Dermis microvascular lymphatic vessel endothelial cell (primary cell): ENCODE measurements at places on chromosomes 11 and 22. TPM values are rescaled to one million over a fixed set of nuclear protein-coding genes. Genes with fewer than 3 reads are reported as not detected.
A peak's percentile ranks its signal among the peaks of the same experiment; 100 is the strongest.

- no peak for DNase-seq
Measured at GRCh38 chr11:76825726-76826396, 34.9 kb upstream of the ACER3 start.

DNA sequence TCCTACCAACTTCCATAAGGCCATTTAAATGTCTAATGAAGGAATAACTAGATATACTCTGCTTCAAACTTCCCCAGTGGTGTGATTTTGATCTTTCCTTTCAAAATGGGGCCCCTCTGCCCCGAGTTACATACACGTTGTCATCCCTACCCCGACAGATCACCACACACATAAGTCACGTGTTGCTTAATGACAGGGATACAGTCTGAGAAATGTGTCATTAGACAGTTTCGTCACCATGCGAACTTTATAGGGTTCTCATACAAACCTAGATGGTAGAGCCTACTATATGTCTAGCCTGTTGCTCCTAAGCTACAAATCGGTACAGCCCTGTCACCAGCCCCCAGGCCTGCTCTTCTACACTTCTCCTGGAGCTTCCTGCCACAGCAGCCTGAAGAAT lies 49.8 kb upstream of the SCUBE2 start:
- no peak for DNase-seq

- peak; percentile 75 for DNase-seq
Measured at GRCh38 chr22:28229566-28230485, 310.8 kb upstream of the PITPNB start.

The BIK gene
- 1.0 and 1.4 TPM in 2 replicates for total RNA-seq

The GPR83 gene
- under 0.01 TPM in 1 of 2 replicates, not detected in the other for total RNA-seq

The PIWIL4 gene
- 0.51 and 0.76 TPM in 2 replicates for total RNA-seq
